ENCODE measurements at places on chromosomes 5 and 9.

GRCh38 chr5:168443533-168443932 is 42.7 kb upstream of the RARS1 start:
- DNase-seq, result no peak

- no peak for DNase-seq
Observed at GRCh38 chr9:116059466-116059865, 94.1 kb upstream of the PAPPA start.

DNA sequence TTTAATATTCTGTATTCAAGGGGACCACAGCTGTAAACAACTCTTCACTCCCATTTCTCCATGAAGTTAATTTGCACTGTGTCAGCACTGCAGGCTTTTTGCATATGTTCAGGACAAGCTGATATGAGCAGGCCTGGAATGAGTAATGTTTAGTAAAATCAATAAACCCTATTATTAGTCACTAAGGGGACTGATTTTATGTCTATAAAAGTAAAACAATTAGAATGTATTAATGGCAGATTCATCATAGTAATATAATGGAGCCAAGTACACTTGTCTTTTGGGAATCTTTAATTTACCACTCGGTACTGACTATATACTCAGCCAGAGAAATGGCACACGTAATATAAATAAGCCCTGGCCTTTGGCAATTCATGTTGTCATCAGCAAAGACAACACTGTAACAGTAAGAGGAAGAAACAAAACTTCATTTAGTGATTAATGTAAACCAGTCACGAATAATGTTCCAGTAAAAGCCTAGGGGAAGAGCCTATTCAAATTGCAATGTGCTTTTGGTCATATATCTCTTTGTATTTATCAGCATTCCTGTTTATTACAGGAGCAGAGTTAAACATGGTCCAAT is 111.6 kb downstream of the ZNF608 start:
- DNase-seq, result no peak

- no peak for DNase-seq
Observed at GRCh38 chr5:123705741-123706140, 193.8 kb downstream of the CSNK1G3 start.

GRCh38 chr9:133476036-133476931 is 2.6 kb downstream of the SLC2A6 start:
- peak; percentile 47 for DNase-seq

DNA sequence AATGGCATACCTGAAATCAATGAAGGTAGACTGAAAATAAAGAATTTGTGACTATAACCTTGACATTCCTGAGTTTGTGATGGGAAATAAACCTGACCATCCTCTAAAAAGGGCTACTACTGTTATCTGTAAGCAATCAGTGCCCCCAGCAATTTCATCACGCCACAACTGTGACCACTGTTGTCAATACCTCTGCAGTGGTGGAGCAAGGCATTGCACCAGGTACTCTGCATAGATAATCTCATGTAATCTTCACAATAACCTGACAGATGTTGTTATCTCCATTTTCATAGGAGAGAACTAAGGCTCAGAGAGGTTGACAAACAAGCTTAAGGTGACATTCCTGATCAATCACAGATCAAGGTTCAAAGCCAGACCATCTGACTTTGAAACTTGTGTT is 38.5 kb upstream of the FRRS1L start:
- no peak for DNase-seq

DNA sequence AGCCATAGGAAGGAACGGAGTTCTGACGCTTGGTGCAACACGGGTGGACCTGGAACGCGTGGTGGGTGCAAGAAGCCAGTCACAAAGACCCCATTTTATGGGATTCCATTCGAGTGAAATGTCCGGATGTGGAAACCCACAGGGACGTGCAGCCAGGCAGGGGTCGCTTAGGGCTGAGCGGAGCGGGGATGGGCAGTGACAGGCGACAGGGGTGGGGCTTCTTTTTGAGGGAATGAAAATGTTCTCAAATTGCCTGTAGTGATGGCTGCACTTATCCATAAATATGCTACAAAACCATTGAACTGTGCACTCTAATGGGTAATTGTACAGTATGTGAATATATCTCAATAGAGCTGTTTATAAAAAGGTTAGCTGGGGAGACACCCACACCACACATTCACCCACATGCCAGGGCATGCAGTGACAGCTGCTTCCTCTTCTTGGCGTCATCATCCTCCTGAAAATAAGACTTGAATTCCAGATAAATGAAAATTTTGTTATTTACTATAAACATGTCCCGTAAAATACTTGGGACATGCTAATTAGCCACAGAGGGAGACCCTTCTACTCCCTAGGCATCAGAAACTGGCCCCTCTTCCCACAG is 71.3 kb upstream of the OLFM1 start:
- DNase-seq, result no peak

GRCh38 chr5:56663523-56663922 is 151.8 kb upstream of the MAP3K1 start:
- no peak for DNase-seq

DNA sequence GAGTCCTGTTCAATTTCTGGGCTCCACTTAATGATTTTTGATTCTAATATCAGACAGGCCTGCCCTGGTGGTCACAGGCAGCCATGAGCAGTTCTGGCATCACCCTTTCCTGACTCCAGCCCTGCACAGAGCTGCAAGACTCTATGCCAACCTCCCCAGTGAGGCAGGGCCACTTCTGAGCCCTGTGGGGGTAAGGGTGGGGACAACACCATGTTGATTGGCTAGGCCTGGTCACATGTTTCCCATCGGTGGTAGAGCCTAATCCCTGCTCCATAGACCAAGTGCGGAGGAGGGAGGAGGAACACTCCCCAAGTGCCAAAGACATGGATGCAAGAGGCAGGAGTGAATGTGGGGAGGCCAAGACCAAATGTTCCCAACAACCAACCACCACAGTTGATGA is 134.6 kb downstream of the PHF2 start:
- no peak for DNase-seq

DNA sequence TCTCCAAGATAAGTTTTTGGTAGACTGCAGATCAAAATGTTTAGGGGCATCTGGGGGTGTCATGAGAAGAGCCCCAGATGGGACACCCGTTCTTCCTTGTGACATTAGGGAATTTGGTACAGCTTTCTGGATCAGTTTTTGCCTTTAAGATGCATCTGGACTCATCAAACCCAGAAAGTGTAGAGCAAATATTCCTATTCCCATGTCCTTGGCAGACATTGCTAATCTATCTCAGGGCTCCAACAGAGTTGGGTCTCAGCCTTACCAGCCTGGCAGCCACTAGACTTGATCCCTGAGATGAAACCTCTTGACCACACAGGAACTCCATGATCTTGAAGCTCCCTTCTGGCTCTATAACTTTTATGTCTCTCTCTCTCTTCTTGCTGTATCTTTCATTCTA is 35.6 kb downstream of the ERGIC1 start:
- DNase-seq, result no peak

DNA sequence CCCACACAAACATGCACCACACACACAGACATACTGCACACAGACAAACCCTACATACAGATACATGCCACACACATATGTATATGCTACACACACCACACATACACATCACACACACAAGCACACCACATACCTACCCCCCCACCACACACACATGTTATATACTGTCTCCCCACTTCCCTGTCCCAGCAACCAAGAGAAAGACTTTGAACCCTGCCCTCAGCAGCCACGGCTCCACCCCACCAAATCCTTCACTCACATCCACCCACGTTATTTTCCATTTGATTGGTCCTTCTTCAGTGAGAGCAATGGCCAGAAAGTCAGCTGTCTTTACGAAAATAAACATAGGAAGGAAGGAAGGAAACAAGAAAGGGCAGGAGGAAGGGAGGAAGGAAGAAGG is 479.8 kb downstream of the DIRAS2 start:
- DNase-seq, result no peak

GRCh38 chr5:139869042-139869790 is 73.6 kb downstream of the PSD2 start:
- no peak for DNase-seq

- DNase-seq, result no peak
Observed at GRCh38 chr9:7523426-7524043, 276.0 kb downstream of the DMAC1 start.

GRCh38 chr5:121019734-121020133 is 555.6 kb downstream of the PRR16 start:
- DNase-seq, result no peak

DNA sequence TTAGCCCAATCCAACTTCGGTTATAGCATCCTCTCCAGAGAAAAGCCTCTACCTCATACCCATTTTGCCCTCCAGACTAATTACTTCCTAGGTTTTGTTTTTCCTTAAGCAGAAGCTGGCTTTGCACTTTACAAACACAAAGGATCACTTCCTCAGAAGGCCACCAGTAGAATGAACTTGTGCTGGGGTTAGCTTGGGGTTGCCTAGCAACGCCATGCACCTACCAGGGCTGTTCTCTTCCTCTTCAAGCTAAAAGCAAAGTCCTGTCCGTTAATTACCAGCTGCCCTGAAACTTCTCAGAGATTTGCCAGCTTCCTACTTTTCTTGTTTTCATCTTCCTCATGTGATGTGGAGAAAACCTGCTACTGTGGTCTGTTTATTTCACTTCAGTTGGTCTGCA is 132.0 kb upstream of the WWC1 start:
- DNase-seq, result peak; percentile 75

- DNase-seq, result no peak
Observed at GRCh38 chr9:8860925-8861324, 1061.3 kb upstream of the DMAC1 start.

DNA sequence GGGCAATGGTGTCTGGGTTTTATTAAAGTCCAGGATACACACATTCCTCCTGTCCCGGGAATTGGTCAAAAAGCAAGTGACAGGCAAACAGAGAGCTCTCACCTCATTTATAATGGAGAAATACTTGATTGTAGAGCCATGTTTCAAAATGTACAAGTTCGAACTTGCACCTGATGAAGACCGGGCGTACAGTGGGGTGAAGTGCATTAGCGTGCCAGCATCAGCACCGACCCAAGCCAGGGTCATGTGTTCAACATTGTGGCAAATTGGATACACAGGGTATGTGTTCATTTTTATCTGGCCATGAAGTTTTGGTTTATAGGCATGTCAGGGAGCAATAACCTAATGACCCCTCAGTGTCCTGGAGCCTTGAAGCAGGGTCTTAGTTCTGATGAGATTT is 472.5 kb downstream of the IRX1 start:
- no peak for DNase-seq

- DNase-seq, result peak; percentile 73
Observed at GRCh38 chr5:180090098-180090768, 18.7 kb upstream of the RNF130 start.

GRCh38 chr5:35303152-35303551 is 72.9 kb upstream of the PRLR start:
- no peak for DNase-seq

- no peak for DNase-seq
Observed at GRCh38 chr5:54301849-54302248, 8.5 kb downstream of the ARL15 start.

DNA sequence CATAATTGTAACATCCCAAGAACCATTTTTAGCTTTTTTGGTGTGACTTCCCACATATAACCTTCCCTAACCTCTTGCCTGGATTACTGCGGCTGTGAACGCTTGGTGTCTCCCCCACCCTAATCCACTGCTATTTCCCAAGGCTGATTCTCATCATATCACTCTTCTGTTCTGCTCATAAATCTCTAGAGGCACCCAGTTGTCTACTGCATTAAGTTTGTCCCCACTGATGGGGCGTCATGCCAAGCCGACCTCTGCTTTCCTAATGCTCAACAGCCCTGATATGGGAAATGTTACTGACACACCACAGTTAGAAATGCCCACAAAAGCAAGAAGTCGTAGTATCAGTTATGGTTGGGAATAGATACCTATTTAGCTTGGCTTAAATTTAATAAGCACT is 24.4 kb downstream of the NPR3 start:
- no peak for DNase-seq

GRCh38 chr5:1162751-1163150 is 38.6 kb upstream of the SLC6A19 start:
- no peak for DNase-seq

DNA sequence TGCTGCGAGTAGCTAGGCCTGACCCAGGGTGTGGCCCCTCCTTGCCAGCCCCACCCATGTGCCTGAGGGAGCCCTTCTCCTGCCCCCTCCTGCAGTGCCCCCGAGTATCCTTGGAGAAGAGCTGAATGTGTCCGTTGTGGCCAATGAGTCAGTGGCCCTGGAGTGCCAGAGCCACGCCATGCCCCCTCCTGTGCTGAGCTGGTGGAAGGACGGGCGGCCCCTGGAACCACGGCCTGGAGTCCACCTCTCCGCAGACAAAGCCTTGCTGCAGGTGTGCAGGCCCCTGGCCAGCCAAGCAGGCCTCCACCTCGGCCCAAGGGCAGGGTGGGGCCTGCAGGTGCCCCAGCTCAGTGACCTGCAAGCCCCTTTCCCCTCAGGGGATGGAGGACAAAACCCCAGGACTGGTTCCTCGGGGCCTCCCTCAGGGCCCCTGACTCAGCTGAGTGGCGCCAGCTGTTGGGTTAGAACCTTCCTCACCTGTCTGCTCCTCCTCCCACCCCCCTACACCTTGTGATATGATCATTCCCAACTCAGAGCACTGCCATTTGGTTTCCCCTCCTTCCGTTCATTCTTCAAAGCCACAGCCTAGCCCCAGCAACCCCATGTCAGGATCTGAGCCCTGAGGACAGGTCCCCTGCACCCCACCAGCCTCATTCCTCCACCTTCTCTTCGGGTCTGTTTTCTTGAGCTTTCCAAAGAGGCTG is 80.0 kb upstream of the ASS1 start:
- peak; percentile 27 for DNase-seq

DNA sequence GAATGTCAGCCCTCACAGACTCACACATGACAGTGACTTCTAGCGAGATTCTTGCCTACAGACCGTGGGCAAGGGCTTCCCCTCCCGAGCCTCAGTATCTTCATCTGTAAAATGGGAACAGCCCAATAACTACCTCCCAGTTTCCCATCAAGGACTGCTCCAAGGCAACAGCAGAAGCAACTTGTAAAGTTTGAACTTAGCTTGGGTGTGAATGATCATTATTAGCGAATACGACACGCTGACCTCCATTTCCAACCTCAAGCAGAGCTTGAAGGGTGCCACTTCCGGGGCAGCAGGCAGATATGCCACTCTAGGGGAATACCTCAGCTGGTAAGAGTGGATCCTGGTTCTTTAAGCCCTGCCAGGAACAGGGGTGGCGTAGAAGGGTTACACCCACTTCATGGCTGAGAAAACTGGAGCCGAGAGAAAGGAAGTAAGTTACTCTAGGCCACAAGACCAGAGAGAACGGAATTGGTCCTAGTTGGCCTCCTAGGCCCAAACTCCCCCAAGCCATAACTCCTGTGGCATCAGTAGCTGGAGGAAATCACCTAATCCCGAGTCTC is 2.0 kb downstream of the RNF44 start:
- DNase-seq, result peak; percentile 70

GRCh38 chr5:458547-459353 is 15.8 kb downstream of the EXOC3 start:
- DNase-seq, result no peak
